Mesothelial cell of epicardium (in vitro differentiated cells): ENCODE measurements at places on chromosomes 11 and 22. TPM values are rescaled to one million over a fixed set of nuclear protein-coding genes. Genes with fewer than 3 reads are reported as not detected.

DNA sequence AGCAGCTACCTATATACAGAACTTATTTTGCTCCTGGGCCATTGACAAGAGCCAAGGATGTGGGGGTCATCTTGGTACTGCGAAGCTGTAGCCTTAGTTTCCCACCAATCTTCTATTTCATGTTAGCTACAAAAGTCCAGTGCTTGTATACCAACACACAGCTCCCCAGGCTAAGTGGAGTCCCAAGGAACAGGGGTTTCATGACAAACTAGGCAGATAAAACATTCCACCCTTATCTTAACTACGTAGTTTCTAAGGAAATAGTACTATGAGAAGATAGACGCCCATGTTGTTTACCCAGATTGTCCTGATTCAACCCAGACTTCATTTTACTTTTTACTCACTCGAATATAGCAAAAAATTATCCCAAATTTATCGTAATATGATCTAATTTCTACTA, 218.5 kb downstream of the DYNC2H1 start:
- peaks cover 4% of the 10 kb centered on the region for H3K4me1 ChIP-seq
- H3K36me3 ChIP-seq: peaks cover 25% of the 10 kb centered on the region
- no peak overlapping the region for H3K27ac ChIP-seq
- H3K27me3 ChIP-seq: no peaks in the 10 kb centered on the region
- no peak overlapping the region for H3K4me3 ChIP-seq
- no peak for DNase-seq

GRCh38 chr11:12090761-12091258, 19.6 kb upstream of the MICAL2 start:
- no peak overlapping the region for H3K27ac ChIP-seq
- H3K36me3 ChIP-seq: no peaks in the 10 kb centered on the region
- H3K4me1 ChIP-seq: peaks cover 8% of the 10 kb centered on the region
- H3K27me3 ChIP-seq: no peaks in the 10 kb centered on the region
- H3K4me3 ChIP-seq: no peak overlapping the region

Gene PIH1D2
- total RNA-seq: 1.2 to 1.9 TPM (median 1.3 TPM) in 3 replicates

Gene OR6T1
- not detected in 3 replicates for total RNA-seq

Gene APOBEC3F
- total RNA-seq: 19.0 to 23.8 TPM (median 21.4 TPM) in 3 replicates

Gene CYTH4
- total RNA-seq: 0.11 TPM in 1 of 3 replicates, not detected in the others

DNA sequence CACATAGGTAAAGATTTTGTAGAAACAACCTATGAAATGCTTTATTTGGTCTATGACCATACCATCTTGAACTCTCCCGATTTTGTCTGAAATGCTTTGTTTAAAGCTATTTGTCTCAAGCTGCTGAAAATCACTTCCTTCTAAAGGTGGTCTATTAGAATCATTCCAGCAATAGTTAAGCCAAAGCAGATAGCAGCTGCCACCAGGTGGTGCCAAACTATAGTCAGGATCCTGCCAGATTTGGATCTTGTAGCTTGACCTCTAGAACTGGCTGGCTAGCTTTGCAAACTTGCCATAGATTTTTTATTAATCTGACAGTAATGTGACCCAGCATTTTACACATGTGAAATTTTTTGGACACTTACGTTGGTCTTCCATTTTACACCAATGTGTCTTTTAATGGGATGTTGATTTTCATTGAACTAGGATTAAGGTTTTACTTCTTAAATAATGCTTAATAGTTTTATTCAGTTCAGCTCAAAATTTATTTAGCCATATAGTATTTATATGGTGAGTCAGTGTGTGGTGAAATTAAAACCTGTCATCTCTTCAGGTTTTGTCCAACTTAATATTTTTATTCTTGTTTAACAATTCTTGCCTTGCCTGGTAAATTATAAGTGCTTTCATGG, 19.7 kb downstream of the CTR9 start:
- H3K4me3 ChIP-seq: no peak overlapping the region
- DNase-seq: no peak
- H3K4me1 ChIP-seq: peaks cover 3% of the 10 kb centered on the region

DNA sequence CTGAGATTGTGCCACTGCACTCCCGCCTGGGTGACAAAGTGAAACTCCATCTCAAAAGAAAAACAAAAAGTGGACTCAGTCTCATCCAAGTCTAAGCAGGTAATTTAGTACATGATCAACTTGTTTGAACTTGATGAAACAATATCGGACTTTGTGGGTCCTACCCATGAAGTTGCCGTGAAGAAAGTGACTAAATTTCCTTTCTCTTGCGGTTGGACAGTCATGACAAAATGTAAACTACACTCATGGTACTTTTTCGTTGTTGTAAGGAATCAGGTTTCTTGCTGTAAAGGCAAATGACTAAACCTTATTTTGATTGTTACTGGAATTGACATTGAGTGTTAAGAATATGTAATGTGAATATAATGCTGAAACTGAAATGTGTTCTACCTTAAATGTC, 164.5 kb upstream of the PLET1 start:
- peaks cover 37% of the 10 kb centered on the region for H3K27me3 ChIP-seq
- DNase-seq: no peak
- H3K36me3 ChIP-seq: no peaks in the 10 kb centered on the region
- H3K4me1 ChIP-seq: peaks cover 7% of the 10 kb centered on the region
- H3K4me3 ChIP-seq: no peak overlapping the region

- H3K27ac ChIP-seq: peak overlapping the region; percentile 99
- peak overlapping the region; percentile 95 for H3K4me3 ChIP-seq
- peaks cover 28% of the 10 kb centered on the region for H3K36me3 ChIP-seq
Observed at GRCh38 chr11:126267650-126268049, 1.0 kb downstream of the SRPRA start.

GRCh38 chr11:67666303-67666645, 8.1 kb downstream of the ALDH3B2 start:
- H3K36me3 ChIP-seq: no peaks in the 10 kb centered on the region
- no peak overlapping the region for H3K27ac ChIP-seq
- no peaks in the 10 kb centered on the region for H3K27me3 ChIP-seq

Gene SEPTIN3
- 8.8 to 9.0 TPM (median 9.0 TPM) in 3 replicates for total RNA-seq

GRCh38 chr11:117771197-117771596, 25.8 kb downstream of the DSCAML1 start:
- peaks cover 3% of the 10 kb centered on the region for H3K4me1 ChIP-seq
- H3K4me3 ChIP-seq: no peak overlapping the region
- no peak for DNase-seq
- no peak overlapping the region for H3K27ac ChIP-seq
- H3K27me3 ChIP-seq: peaks cover 62% of the 10 kb centered on the region
- no peaks in the 10 kb centered on the region for H3K36me3 ChIP-seq

GRCh38 chr11:47889714-47890441, 41.7 kb upstream of the NUP160 start:
- no peak overlapping the region for H3K4me3 ChIP-seq
- peaks cover 2% of the 10 kb centered on the region for H3K36me3 ChIP-seq
- no peak overlapping the region for H3K27ac ChIP-seq
- H3K4me1 ChIP-seq: peaks cover 2% of the 10 kb centered on the region

DNA sequence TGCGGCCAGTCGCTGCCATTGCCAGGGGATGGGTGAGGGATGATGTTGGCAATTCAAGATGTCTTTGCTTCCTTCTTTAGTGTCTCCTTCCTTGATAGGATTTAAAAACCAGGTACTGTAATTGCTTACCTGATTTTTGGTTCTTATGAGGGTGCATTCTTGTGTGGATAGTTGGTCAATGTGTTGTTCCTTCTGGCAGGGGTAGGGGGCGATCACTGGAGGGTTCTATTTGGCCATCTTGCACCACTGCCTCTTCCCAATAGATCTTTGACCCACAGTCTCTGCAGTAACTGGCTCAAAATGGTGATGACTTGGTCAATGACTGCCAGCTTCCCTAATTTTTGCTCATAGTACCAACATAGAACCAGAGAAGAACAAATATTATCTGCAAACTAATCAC, 680.1 kb downstream of the DLG2 start:
- H3K4me3 ChIP-seq: no peak overlapping the region
- DNase-seq: no peak
- H3K4me1 ChIP-seq: peaks cover 7% of the 10 kb centered on the region
- H3K36me3 ChIP-seq: peaks cover 3% of the 10 kb centered on the region
